ENCODE measurements at places on chromosomes 13 and 19.

DNA sequence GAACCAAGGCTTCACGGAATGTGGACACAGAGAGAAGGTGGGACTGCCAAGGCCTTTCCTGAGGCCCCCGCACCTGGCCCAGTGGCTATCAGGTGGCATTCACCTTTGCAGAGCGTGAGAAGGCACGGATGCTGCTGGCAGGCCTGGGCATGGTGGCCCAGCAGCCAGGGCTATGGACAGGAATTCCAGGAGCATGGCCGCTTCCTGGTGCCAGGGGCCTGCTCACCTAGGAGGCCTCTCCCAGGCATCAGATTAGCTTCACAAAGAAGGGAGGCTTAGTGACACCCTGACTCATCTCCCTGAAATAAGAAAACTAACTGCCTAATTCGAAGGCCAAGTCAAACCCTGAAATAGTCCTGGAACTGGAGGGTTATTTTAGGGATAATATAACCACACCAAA, 155.8 kb downstream of the TEX29 start:
- DNase-seq, result no peak

GRCh38 chr13:53821632-53822031, 793.0 kb downstream of the OLFM4 start:
- no peak for DNase-seq

DNA sequence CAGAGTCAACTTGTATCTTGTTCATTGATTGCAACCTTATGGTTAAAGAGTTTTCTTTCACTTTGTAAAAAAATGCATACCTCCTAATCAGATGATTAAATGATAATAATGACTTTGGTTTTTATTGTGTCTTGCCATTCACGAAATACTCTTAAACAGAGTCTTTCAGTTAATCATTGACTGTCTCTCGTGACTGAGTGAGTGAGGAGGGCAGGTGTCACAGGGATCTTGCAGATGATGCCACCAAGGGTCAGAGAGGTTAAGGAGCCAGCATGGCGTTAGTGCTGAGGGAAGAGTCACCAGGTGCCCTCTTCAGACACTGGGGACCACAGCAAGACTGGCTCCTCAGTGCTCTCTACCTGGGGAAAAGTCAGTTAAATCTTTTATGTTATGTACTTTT, 8.0 kb downstream of the GPATCH1 start:
- DNase-seq, result no peak

DNA sequence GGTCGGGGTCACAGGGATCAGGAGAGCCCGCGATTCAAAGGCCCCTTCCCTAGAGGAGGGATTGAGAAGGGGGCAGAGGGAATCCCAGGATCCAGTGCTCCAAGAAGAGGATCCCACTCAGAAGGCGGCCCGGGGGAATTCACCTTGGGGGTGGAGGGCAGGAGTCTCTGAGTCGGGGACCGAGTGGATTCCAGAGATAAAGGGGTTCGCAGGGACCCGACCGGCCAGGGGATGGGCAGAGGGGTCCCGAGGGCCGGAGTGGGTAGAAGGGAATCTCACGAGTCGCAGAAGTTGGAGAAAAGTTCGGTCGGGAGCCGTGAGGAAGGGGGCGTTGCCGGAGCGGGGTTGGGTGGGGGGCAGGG, 261 bp downstream of the PRKD2 start:
- no peak for DNase-seq

DNA sequence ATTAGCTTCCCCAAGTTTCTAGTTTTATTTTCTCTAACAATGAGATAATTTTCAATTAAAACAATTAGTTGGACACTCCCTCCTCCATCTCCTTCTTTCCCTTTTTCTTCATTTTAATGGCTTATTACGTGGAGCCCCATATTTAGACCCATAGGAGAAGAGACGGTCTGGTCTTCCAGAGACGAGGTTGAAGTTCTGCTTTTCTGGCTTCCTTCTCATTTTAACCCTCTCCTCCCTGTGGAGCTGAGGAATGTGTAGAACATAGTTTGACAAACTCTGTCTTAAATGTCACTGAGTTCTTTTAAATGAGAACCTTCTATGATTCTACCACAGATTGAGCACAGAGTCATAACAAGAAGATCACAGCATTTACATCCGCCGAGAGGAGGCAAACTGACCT, 86.8 kb downstream of the EDNRB start:
- DNase-seq, result no peak

Measured in NCI-H2171 (cell line).